ENCODE measurements at places on chromosomes 2 and 18. TPM values are rescaled to one million over a fixed set of nuclear protein-coding genes. Genes with fewer than 3 reads are reported as not detected.

- peaks cover 5% of the 10 kb centered on the region for H3K36me3 ChIP-seq
- no peaks in the 10 kb centered on the region for H3K27me3 ChIP-seq
- H3K4me3 ChIP-seq: no peak overlapping the region
- H3K27ac ChIP-seq: no peak overlapping the region
These were observed 25.8 kb downstream of the DNAJC27 start for GRCh38 chr2:24945907-24946306.

GRCh38 chr18:10265560-10266333 is 188.7 kb upstream of the APCDD1 start:
- no peak for DNase-seq
- no peaks in the 10 kb centered on the region for H3K27me3 ChIP-seq
- H3K4me1 ChIP-seq: peaks cover 36% of the 10 kb centered on the region
- H3K4me3 ChIP-seq: no peak overlapping the region
- H3K27ac ChIP-seq: no peak overlapping the region

GRCh38 chr2:66565291-66565690 is 130.4 kb downstream of the MEIS1 start:
- no peak overlapping the region for H3K27ac ChIP-seq
- DNase-seq: no peak
- H3K36me3 ChIP-seq: no peaks in the 10 kb centered on the region
- H3K4me3 ChIP-seq: no peak overlapping the region
- H3K4me1 ChIP-seq: no peaks in the 10 kb centered on the region

GRCh38 chr18:65439188-65439587 is 311.6 kb upstream of the CDH7 start:
- H3K27me3 ChIP-seq: no peaks in the 10 kb centered on the region
- no peak overlapping the region for H3K27ac ChIP-seq
- no peak overlapping the region for H3K4me3 ChIP-seq
- DNase-seq: no peak
- H3K4me1 ChIP-seq: no peaks in the 10 kb centered on the region

DNA sequence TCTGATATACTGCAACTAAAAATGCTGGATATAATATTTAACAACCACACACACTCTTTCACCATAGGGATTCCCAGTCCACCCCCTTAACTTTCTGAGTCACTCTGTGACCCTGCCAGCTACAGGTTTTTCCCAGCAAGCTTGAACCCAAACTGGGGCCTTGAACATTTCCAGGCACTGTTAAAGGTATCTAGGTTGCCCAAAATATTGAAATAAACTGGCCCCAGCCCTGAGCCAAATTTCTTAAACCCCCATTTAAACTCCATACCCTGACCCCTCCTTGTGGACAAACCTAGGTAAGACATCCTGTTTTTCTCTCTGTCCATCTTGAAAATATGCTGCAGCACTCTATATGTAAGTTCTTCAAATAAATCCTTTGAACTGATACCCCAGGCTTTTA is 19.7 kb upstream of the DCTN1 start:
- no peaks in the 10 kb centered on the region for H3K36me3 ChIP-seq
- no peaks in the 10 kb centered on the region for H3K4me1 ChIP-seq
- peak; percentile 58 for DNase-seq
- H3K27me3 ChIP-seq: peaks cover 2% of the 10 kb centered on the region
- H3K27ac ChIP-seq: no peak overlapping the region

DNA sequence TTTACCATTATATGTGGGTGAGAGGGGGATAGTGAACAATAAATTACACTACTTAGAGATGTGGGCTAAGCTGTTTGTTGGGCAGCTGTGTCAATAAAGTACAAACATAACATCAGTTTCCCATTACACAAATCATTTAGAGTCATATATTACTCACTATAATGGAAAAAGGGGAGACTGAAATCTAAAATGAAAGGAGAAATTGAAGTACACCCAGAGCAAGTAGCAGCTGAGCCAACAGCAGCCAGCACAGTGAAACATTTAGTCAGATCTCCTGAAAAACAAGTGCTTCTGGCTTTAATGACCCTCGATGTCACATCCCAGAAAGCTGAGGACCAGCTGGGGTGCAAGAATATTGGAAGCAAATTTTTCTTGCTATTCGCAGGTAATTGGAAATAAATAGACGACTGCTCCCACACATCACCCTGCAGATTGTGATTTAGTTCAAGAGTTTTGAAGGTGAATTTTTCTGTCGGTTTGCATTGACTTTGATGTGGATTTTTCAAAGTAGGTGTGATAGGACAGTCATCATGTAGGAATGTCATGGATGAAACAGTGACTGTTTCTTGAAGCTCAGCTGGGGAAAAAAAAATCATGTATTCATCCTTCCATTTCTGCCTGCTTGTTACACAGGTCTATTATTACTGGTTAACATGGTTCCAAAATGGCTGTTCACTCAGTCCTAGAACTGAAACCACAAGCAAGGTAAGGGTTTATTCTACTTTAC is 1607.3 kb upstream of the CELF4 start:
- H3K36me3 ChIP-seq: no peaks in the 10 kb centered on the region
- H3K4me3 ChIP-seq: no peak overlapping the region
- no peaks in the 10 kb centered on the region for H3K4me1 ChIP-seq
- DNase-seq: no peak
- no peaks in the 10 kb centered on the region for H3K27me3 ChIP-seq

DNA sequence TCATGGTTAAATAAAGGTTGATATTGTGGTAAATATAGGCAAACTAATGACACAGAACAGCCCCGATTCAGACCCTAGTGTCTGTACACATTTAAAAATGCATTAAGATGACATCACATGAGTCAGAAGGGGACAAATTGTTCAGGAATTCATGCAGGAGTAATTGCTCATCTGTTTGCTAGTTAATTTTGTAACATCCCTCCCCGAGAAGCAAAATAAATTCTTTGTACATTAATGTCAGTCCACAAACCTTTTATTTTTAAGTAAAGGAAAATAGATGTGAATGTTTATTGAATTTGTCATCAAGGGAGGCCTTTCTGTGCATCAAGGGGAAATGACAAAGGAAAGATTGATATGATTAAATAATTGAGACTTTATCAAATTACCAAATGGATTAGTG is 69.9 kb downstream of the SH3BP4 start:
- DNase-seq: no peak
- H3K27ac ChIP-seq: no peak overlapping the region
- H3K4me1 ChIP-seq: no peaks in the 10 kb centered on the region
- no peak overlapping the region for H3K4me3 ChIP-seq

DNA sequence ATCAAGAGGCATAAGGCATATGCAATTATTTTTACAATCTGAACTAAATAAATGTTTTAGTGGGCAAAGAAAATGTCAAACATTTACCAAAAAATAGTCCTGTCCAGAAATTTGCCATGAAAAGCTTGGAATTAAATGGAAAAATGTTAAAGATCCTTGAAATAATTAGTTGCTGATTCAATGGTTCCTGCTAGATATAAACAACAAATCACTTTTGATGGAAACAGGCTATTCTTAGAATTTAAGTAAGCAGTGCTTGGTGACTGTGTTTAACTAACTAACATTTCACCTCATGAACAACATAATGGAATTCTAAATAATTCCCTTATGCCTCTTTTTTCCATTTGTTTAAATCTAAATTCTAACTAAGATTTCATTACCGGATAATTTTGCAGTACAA is 3.9 kb downstream of the RND3 start:
- no peak overlapping the region for H3K4me3 ChIP-seq
- no peaks in the 10 kb centered on the region for H3K27me3 ChIP-seq
- no peak for DNase-seq
- H3K27ac ChIP-seq: no peak overlapping the region
- H3K36me3 ChIP-seq: no peaks in the 10 kb centered on the region

DNA sequence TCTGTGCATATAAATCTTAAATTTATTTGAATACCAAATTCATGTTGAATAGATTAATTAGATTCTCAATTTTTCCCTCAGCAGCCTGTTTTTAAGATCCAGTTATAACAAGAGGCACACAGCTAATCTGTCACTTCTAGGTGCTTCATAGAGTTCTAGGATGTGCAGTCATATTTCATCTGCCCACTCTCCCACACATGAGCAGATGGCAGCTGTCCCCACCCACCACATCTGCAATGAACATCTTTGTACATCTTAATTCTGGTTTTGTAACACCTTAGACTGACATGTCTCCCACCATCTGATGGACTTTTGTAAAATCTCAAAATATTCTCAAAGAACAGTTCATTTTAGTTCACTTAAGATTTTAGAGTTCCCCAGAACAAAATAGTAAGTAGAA is 250.8 kb upstream of the ST6GAL2 start:
- H3K4me1 ChIP-seq: peaks cover 10% of the 10 kb centered on the region
- no peak for DNase-seq
- no peak overlapping the region for H3K27ac ChIP-seq
- H3K4me3 ChIP-seq: no peak overlapping the region

- H3K27me3 ChIP-seq: peaks cover 11% of the 10 kb centered on the region
- no peak overlapping the region for H3K27ac ChIP-seq
- DNase-seq: peak; percentile 4
- peaks cover 18% of the 10 kb centered on the region for H3K4me1 ChIP-seq
These were observed 86.5 kb upstream of the EPB41L3 start for GRCh38 chr18:5630057-5630899.

DNA sequence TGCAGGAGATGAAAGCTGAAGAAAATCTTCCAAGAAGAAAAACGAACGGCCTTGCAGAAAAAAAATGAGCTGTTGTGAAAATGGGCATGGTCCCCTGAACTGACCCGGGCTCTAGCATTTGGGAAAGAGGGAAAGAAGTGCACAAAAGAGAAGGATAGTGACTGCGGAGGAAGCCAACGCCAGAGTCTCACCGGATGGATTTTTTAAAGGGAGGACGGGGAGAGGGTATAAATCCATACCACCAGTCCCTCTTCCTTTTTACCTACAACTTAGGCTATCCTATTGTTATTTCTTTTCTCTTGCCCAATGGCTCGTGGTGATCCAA is 601 bp downstream of the WDR35 start:
- H3K4me1 ChIP-seq: peaks cover 22% of the 10 kb centered on the region
- H3K27me3 ChIP-seq: no peaks in the 10 kb centered on the region
- peak overlapping the region; percentile 69 for H3K27ac ChIP-seq
- H3K36me3 ChIP-seq: no peaks in the 10 kb centered on the region
- H3K4me3 ChIP-seq: peak overlapping the region; percentile 93

- no peak for DNase-seq
- H3K4me3 ChIP-seq: no peak overlapping the region
- H3K27ac ChIP-seq: no peak overlapping the region
- H3K27me3 ChIP-seq: no peaks in the 10 kb centered on the region
- H3K36me3 ChIP-seq: peaks cover 5% of the 10 kb centered on the region
- H3K4me1 ChIP-seq: no peaks in the 10 kb centered on the region
These were observed 68.2 kb upstream of the EML6 start for GRCh38 chr2:54655046-54655809.

- DNase-seq: no peak
- H3K4me1 ChIP-seq: peaks cover 83% of the 10 kb centered on the region
- H3K36me3 ChIP-seq: peaks cover 43% of the 10 kb centered on the region
These were observed 45.2 kb downstream of the INPP5D start for GRCh38 chr2:233105156-233105895.

- DNase-seq: no peak
- H3K27me3 ChIP-seq: no peaks in the 10 kb centered on the region
- H3K4me1 ChIP-seq: no peaks in the 10 kb centered on the region
- no peaks in the 10 kb centered on the region for H3K36me3 ChIP-seq
- no peak overlapping the region for H3K4me3 ChIP-seq
These were observed 50.2 kb downstream of the UNC80 start for GRCh38 chr2:209821806-209822205.

- H3K27ac ChIP-seq: no peak overlapping the region
- H3K4me1 ChIP-seq: no peaks in the 10 kb centered on the region
- peaks cover 45% of the 10 kb centered on the region for H3K36me3 ChIP-seq
- DNase-seq: no peak
- H3K27me3 ChIP-seq: no peaks in the 10 kb centered on the region
- no peak overlapping the region for H3K4me3 ChIP-seq
These were observed 11.3 kb downstream of the KCTD18 start for GRCh38 chr2:200498402-200499162.

DNA sequence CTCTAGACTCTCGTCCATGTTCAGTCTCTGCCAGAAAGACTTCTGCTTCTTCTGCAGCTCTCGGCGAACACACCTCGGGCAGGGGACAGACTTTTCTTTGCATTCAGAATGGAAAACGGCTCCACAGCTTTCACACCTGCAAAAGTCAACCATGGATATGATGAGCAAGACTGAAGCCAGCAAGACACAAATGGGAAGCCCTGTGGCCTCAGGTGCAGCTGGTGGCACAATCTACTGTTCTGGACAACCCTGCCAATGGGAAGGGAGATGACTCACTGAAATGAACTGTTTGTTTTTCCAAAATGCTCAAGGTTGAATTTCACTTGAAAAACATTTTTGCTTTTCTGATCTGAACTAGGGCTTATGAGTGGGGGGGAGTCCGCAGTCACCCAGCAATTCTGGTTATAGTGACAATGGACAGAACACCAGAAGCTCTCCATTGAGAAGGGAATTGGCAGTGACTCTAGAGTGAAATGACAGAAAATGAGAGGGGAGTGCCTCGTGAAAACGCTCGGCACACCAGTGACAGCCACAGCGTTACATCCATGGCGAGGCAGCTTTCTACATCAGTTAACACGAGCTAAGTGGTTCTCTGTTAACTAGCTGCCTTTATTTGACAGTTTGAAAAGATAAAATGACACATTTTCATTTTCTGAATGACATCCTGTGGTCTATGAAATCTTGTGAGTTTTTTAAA is 58.8 kb upstream of the FZD5 start:
- H3K4me1 ChIP-seq: no peaks in the 10 kb centered on the region
- H3K36me3 ChIP-seq: peaks cover 4% of the 10 kb centered on the region
- DNase-seq: no peak
- H3K27me3 ChIP-seq: no peaks in the 10 kb centered on the region
- H3K27ac ChIP-seq: no peak overlapping the region

DNA sequence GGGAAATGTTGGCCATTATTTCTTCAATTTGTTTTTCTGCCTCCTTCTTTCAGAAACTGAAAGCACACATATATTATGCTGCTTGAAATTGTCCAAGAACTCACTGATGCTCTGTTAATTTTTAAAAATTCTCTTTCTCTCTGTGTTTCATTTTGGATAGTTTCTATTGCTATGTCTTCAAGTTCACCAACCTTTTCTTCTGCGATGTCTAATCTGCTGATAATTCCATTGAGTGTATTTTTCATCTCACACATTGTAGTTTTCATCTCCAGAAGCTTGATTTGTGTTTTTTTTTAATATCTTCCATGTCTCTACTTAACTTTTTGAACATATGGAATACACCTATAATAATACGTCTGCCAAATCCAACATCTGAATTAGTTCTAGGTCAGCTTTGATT is 98.1 kb upstream of the TGFA start:
- DNase-seq: no peak
- no peaks in the 10 kb centered on the region for H3K4me1 ChIP-seq
- H3K4me3 ChIP-seq: no peak overlapping the region
- no peak overlapping the region for H3K27ac ChIP-seq

GRCh38 chr2:44713170-44713569 is 228.3 kb upstream of the SIX3 start:
- H3K4me3 ChIP-seq: no peak overlapping the region
- DNase-seq: peak; percentile 77
- H3K27me3 ChIP-seq: no peaks in the 10 kb centered on the region

GRCh38 chr18:50143886-50144285 is 51.1 kb downstream of the MYO5B start:
- H3K4me3 ChIP-seq: no peak overlapping the region
- H3K27ac ChIP-seq: no peak overlapping the region
- H3K36me3 ChIP-seq: no peaks in the 10 kb centered on the region
- H3K4me1 ChIP-seq: no peaks in the 10 kb centered on the region
- H3K27me3 ChIP-seq: no peaks in the 10 kb centered on the region

GRCh38 chr2:98484652-98485452 is 40.2 kb downstream of the INPP4A start:
- no peak overlapping the region for H3K27ac ChIP-seq
- no peaks in the 10 kb centered on the region for H3K36me3 ChIP-seq
- H3K4me1 ChIP-seq: peaks cover 5% of the 10 kb centered on the region
- no peaks in the 10 kb centered on the region for H3K27me3 ChIP-seq
- no peak overlapping the region for H3K4me3 ChIP-seq

The GKN2 gene
- not detected for total RNA-seq

The RBM44 gene
- total RNA-seq: 1.2 TPM

The ALLC gene
- not detected for total RNA-seq

The ACTG2 gene
- total RNA-seq: not detected

The ANKRD62 gene
- not detected for total RNA-seq

The EPB41L3 gene
- total RNA-seq: 0.57 TPM

The LONRF2 gene
- total RNA-seq: 0.29 TPM
